ENCODE measurements at places on chromosomes 16 and 17.

DNA sequence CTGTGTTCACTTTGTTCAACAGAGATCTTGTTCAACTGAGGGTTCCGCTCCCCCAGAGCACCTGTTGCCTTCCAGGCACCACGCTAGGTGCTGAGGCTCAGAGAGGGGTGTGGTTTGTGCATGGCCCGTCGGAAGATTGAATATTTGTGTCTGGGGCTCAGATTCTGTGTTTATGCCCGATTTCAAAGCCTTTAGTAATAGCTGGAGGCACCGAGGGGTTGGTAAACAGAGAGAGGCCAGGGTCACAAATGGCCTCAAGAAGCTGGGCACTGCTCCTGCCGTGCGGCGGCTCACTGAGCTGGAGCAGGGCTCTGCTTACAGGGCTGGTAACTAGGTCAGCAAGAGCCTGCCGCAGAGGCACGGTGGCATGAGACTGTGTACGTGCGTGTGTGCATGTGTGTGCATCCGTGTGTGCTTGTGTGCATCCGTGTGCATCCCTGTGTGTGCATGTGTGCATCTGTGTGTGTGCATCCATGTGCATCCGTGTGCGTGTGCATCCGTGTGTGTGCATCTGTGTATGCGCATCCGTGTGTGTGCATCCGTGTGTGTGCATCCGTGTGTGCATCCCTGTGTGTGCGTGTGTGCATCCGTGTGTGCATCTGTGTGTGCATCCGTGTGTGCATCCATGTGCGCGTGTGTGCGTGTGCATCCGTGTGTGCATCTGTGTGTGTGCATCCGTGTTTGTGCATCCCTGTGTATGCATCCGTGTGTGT is 5.4 kb downstream of the ITGAE start:
- DNase-seq: no peak

DNA sequence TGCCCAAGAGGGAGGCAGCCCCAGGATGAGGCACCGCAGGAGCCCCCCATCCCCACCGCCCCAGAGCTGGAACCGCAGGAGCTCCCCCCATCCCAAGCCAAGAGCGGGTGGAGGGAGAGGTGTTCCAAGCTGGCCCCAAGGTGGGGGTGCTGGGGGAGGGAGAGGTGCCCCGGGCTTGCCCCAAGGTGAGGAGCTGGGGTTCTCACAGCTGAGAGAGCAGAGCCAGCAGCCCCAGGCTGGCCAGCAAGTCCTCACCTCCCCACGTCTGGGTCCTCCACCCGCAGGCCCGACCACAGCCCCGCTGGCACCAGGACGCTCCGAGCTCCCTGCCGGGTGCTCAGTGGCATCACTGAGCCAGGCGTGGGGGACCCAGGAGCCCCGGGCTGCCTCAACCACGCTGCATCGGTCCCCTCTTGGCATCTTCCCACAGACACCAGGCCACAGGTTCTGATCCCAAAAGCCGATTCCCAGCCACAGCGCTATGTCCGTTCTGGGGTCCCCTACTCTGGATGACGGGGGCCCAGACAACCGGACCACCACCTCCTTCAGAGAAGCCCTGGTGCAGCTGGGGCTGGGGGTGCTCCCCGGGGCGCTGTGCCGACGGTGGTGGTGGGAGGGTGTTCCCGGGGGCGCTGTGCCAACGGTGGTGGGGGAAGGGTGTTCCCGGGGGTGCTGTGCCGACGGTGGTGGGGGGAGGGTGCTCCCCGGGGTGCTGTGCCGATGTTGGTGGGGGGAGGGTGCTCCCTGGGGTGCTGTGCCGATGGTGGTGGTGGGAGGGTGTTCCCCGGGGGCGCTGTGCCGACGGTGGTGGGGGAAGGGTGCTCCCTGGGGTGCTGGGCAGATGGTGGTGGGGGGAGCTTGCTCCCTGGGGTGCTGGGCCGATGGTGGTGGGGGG is 15.4 kb upstream of the WDR45B start:
- DNase-seq: no peak

GRCh38 chr16:51376080-51376479 is 225.0 kb upstream of the SALL1 start:
- DNase-seq: no peak

DNA sequence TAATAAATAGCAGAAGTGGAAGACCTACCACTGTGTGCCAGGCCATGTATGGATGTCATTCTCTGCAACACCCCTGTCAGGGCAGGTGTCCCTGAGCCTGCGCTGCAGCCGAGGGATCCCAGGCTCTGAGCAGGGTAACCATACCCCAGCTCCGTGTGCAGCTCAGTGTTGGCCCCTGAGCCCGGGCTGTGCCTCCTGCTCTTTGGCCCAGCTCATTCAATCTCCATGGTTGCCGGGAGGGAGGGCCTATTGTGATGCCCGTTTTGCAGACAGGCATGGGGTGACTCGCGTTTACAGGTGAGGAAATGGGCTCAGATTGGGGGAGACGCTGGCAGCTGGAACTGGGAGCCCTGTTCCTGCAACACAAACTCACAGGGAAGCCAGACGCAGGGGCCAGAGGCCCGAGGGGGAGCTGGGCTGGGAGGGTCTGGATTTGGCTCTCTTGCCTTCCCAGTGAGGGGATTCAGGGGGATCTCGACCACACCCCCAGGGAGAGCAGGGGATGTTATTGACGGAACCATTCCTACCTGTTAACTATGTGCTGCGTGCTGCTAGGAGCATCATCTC is 190.5 kb downstream of the IRF8 start:
- no peak for DNase-seq

DNA sequence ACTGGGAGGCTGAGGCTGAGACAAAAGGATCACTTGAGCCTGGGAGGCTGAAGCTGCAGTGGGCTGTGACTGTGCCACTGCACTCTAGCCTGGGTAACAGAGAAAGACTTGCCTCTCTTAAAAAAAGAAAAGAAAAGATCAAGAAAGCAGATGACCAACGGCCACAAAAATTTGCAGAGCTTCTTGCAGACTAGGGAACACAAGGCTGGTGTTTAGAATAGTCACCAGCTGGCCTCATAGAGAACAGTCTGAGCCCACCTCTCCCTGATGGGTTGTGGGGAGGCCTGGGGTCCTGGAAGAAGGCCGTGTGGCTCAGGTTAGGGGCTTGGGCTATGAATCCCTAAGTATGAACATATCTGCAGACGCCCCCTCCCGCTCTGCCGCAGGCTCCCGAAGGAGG is 73.7 kb upstream of the MED9 start:
- no peak for DNase-seq

GRCh38 chr17:16273499-16273898 is 56.5 kb downstream of the PIGL start:
- no peak for DNase-seq

GRCh38 chr16:51985126-51985525 is 561.8 kb downstream of the TOX3 start:
- DNase-seq: no peak

GRCh38 chr17:30005709-30006320 is 64.4 kb downstream of the EFCAB5 start:
- no peak for DNase-seq

- no peak for DNase-seq
These were observed 95.8 kb upstream of the CRHR1 start for GRCh38 chr17:45688353-45688752.

DNA sequence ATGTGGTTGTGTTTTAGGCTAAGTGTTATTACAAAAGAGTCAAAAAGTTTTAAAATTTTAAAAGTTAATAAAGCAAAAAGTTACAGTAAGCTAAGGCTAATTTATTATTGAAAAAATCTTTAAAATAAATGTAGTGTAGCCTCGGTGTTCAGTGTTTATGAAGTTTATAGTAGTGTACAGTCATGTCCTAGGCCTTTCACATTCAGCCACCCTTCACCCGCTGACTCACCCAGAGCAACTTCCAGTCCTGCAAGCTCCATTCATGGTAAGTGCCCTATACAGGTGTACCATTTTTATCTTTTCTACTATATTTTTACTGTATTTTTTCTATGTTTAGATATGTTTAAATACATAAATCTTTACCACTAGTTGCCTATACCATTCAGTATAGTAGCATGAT is 98.5 kb upstream of the RPRML start:
- no peak for DNase-seq

- no peak for DNase-seq
These were observed 21.6 kb downstream of the CD300LF start for GRCh38 chr17:74691151-74691550.

- no peak for DNase-seq
These were observed 136.2 kb upstream of the SALL1 start for GRCh38 chr16:51287121-51287755.

- no peak for DNase-seq
These were observed 705.5 kb upstream of the CDH8 start for GRCh38 chr16:62741692-62742091.

Measured in CD4-positive, alpha-beta T cell treated with Interleukin-15 for 1 hour (primary cell).